ENCODE measurements at places on chromosomes 5 and 9. TPM values are rescaled to one million over a fixed set of nuclear protein-coding genes. Genes with fewer than 3 reads are reported as not detected.

Gene GFI1B
- 0.18 TPM for total RNA-seq

DNA sequence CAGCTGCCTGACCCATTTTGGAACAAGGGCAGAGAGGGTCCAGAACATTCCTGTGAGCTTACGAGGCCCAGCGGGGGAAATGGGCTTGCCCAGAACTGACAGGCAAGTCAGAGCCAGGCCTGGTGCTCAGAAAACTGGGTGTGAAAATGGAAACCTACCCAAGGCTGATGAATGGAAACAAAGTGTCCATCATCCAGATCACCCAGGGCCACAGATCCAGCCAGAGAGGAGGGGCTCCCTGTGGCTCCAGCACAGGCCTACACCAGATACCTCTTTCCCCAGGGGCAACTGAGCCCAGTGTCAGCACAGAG is 3.1 kb downstream of the CLTB start:
- no peak overlapping the region for H3K27ac ChIP-seq
- H3K4me1 ChIP-seq = peaks cover 26% of the 10 kb centered on the region
- H3K36me3 ChIP-seq = peaks cover 20% of the 10 kb centered on the region
- H3K4me3 ChIP-seq = no peak overlapping the region
- DNase-seq = no peak

Gene CATSPER3
- 0.85 TPM for total RNA-seq

- no peak for DNase-seq
- H3K27ac ChIP-seq = no peak overlapping the region
- H3K36me3 ChIP-seq = no peaks in the 10 kb centered on the region
- H3K4me1 ChIP-seq = peaks cover 70% of the 10 kb centered on the region
- H3K27me3 ChIP-seq = no peaks in the 10 kb centered on the region
Observed at GRCh38 chr5:154764967-154765366, 9.8 kb downstream of the LARP1 start.

DNA sequence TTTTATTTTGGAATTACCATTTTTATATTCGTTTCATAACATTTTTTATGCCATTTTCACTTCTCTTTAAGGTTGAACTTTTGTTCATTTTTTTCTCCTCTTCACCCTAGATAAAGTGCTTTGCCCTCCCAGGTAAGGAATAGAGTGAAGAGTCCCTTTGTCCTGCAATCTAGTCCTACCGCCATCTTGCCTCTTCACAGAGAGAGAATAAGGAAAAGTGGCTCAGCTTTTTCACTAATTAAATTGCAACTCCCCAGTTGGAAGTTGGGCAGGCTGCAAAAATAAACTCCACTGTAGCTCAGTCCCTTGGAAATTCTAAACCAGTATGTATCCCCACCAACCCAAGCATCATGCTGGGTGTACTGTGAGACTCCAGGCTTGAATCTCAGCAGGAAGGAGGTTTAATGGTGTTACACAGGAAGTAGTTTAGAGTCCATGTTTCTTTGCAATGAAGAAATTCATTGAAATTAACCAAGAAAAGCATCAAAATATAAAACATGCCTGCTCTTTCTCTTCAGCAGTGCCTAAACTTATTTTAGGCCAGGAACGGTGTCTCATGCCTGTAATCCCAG is 60.3 kb upstream of the PCSK1 start:
- DNase-seq = no peak
- H3K36me3 ChIP-seq = no peaks in the 10 kb centered on the region
- H3K4me3 ChIP-seq = no peak overlapping the region
- no peaks in the 10 kb centered on the region for H3K4me1 ChIP-seq
- H3K27ac ChIP-seq = no peak overlapping the region

Gene RPL12
- total RNA-seq = 1,036 TPM

Gene SLC36A3
- total RNA-seq = not detected

Gene FBP2
- total RNA-seq = not detected

Gene GGTA1
- total RNA-seq = 7.5 TPM

Gene CCIN
- total RNA-seq = 0.67 TPM

GRCh38 chr5:99949361-99949760 is 585.8 kb upstream of the FAM174A start:
- no peaks in the 10 kb centered on the region for H3K27me3 ChIP-seq
- H3K4me1 ChIP-seq = no peaks in the 10 kb centered on the region
- DNase-seq = no peak

DNA sequence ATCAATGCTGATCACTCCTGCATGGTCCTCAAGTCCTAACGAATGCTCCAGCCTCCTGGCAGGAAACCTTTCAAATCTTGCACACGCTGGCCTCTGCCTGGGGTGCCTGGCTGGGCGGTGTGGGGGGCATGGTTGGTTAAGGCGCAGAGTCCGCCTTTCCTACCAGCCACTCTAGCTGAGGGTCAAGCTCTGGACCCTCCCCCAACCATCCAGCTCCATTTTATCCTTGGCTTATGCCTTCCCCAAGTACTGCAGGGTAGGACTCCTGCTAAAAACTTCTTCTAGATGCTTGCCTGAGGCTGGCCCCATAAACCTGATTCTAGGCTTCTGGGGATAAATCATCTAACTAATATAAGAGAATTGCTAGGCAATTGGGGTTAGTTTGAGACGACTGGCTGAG is 808 bp upstream of the MVB12B start:
- no peaks in the 10 kb centered on the region for H3K36me3 ChIP-seq
- peak overlapping the region; percentile 39 for H3K4me3 ChIP-seq
- no peak overlapping the region for H3K27ac ChIP-seq
- no peaks in the 10 kb centered on the region for H3K27me3 ChIP-seq
- H3K4me1 ChIP-seq = peaks cover 38% of the 10 kb centered on the region
- DNase-seq = no peak

- H3K4me3 ChIP-seq = peak within 1 kb of the TSS; percentile 55
- DNase-seq = peak; percentile 12
- H3K4me1 ChIP-seq = peaks cover 49% of the 10 kb centered on the region
Observed at GRCh38 chr5:50440651-50441492, at the start of gene EMB. TSS of gene EMB (minus strand) at chr5:50441288. CDS start at chr5:50441151, 137 bp downstream.
